Activated T-cell treated with anti-CD3 and anti-CD28 coated beads for 4 hours (primary cell): ENCODE measurements at places on chromosomes 3 and 15.

DNA sequence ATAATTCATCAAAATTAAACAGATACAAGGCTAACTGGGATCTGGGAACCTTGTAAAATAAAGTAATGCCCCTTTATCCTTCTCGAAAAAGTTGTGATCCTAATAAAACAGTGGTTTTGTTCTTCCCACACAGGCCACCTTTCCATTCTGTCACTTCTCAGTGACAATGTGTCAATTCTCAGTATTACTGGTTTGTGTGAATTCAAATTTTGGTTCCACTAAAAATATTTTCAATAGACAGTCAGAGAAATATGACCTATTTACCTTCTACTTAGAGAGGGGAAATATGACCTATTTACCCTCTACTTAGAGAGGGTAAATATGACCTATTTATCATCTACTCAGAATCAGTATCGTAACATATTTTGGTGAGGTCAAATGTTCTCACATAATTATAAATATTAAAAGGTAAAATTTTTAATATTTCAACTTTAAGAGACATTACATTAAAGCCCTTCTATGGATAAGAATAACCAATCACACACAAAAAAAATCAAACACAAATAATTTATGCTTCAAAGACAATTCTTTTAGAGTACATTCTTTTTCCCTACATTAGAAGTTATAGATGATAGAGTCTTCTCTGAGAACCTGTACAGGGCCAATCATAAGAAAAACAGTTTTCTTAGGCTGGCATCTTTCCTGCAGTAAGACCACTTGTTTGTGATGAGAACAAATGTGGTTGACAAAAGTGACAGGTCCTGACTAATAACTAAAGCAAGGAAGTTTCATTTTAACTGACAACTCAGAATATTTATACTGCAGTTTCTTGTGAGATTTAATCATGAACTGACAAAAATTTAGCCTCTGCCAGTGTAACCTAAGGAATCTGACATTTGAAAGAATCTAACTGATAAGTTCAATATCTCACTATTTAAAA, 323.3 kb downstream of the DIPK2A start:
- no peak for DNase-seq

DNA sequence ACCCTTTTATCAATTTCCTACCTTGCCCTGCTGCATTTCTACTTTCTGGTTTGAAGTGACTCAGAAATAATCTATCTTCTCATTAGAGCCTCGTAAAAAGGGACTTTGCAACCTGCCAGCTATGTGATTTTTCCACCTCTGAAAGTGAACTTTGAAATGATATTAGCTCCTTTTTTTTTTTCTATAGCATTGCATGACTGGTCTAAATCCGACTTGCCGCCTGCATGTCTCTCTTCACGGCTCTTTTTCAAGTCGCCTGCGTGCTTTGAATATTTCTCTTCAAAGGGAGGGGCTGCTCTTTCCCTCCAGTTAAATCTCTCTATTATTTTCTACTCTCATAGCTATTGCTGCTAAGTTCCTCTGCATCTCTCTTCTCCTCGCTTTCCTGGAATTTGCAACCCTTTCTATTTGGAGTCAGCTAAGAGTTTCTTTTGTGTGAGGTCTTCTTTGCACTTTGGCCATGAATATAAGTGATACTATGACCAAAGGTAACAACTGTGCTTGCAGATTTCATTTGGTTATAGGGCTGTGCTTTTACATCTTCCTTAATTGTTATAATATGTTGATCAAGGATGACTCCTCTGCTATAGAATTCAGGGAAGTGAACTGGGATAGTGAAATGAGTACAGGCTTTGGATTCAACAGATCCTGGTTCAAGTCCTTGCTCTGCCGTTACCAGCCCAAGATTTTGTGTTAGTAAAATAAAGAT, 541.1 kb downstream of the AGBL1 start:
- DNase-seq: no peak

- DNase-seq: peak; percentile 82
Observed at GRCh38 chr3:38138349-38139190, at the start of gene MYD88. TSS of gene MYD88 (plus strand) at chr3:38138661. CDS start at chr3:38138701, 40 bp downstream.

DNA sequence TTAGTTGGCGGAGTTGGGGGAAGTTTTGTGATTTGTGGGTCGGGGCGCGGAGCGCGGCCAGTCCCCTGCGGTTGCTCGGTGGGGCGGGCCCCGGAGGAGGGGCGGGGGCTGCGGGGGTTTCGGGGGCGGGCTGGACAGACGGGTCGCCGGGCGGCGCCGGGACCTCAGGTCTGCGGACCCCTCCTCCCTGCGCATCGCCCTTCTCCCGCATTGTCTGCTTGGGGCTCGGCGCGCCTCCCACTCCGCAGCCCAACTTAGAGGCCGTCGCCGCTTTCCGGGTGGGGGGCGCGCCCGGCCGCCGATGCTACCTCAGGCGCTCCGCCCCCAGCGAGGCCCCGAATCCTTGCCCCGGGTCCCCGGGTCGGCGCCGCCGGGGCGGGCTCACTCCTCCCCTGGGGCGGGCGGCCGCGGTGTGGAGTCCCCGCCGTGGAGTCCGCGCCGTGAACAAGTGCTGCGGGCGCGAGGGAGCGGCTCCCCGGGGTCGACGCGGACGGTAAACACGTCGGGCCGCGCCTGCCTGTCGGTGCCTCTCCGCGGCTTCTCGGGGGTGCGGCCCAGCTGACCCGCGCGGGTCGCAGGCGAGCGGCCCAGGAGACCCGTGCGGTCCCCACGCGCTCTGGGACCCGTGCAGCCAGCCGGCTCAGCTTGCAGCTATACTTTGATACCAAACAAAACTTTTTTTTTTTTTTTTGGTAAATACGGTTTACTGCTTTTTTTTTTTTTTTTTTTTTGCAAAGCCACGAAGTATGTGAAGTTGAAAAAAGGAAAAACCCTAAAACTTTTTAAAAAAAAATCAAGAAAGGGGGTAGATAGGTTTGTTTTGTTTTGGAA, 624 bp downstream of the AKAP13 start:
- DNase-seq: peak; percentile 36

DNA sequence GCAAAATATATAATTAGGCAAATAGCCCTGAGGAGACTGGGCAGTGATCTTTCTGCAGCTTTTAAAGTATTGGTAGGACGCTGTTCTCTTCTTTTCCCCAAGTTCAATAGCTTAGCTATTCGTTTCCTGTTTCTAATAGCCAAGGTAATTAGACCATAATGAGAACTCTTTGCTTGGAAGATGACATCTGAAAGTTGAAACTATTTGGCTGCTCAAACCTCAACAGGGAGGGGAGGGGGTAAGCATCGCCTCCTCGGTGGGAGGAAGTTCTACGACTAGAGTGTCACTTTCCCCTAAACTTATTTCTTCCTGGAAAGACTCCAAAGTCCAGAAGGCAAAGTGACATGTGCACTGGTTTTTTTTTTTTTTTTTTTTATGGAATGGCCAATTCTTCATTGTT, 22.8 kb upstream of the ALDH1A3 start:
- no peak for DNase-seq

- DNase-seq: no peak
Observed at GRCh38 chr3:56879436-56880215, 77.9 kb upstream of the ARHGEF3 start.

DNA sequence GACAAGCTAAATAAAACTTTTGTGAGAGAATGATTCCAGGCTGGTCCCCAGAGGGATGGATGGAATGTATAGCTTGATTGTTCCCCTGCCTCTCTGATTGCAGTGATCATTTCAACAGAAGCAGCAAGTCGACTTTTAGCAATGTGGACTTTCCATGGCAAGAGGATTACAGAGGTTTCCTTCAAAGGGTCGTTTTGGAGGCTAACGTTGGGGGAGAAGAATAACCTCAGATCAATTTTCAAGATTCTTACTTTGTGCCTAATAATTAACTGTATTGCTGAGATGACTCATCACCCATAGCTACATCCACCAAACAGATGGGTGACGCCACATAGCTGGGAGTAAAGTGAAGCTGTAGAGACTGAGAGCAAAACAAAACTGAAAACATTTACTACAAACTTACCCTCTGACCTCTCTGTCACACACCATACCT, 79.9 kb downstream of the GTPBP8 start:
- DNase-seq: no peak

- DNase-seq: no peak
Observed at GRCh38 chr3:192246847-192247559, 480.3 kb downstream of the FGF12 start.

GRCh38 chr3:165883863-165884478, 46.7 kb upstream of the BCHE start:
- DNase-seq: no peak
